ENCODE measurements at places on chromosomes 7 and 10.

- no peak for DNase-seq
Observed at GRCh38 chr7:137879357-137880158, 32.8 kb upstream of the DGKI start.

GRCh38 chr7:107865956-107866775, 24.8 kb upstream of the DLD start:
- DNase-seq = no peak

- DNase-seq = no peak
Observed at GRCh38 chr7:86469680-86470295, 173.9 kb upstream of the GRM3 start.

GRCh38 chr10:88131511-88132139, 268.2 kb downstream of the PTEN start:
- no peak for DNase-seq

DNA sequence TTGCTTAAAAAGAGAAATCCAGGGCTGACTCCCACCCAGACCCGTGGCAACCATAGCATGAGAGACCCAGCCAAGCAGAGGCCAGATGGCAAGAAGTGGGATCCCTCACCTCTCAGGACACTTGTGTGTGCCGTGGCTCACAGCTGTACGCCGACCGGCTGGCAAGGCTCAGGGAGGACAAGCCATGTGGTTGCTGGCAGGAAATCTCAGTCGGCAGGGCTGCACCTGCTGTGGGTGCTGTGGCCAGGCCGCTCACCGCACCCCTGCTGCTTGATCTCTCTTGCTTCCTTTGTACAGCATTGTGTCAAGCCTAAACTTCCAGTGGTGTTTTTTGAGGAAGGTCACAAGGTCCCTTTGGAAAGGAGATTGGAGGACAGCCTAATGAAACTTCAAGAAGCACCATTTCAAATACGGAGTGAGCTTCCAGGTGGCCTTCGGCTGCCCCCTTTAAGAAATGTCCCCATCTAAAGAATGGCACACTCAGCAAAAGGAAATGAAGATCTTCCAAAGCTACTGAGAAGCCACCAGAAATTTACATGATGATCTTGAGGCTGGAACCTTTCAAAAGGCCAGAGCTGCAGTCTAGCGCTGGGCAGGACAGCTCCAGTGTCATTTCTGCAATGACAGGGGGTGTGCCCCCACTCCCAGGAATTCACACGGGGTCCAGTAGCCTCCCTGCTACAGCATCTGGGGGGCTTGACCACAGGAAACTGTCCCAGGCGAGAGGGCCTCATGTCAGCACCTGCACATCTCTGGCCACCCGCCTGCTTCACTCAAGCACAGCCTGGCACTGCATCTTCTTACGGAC, 409.0 kb upstream of the MGMT start:
- no peak for DNase-seq

DNA sequence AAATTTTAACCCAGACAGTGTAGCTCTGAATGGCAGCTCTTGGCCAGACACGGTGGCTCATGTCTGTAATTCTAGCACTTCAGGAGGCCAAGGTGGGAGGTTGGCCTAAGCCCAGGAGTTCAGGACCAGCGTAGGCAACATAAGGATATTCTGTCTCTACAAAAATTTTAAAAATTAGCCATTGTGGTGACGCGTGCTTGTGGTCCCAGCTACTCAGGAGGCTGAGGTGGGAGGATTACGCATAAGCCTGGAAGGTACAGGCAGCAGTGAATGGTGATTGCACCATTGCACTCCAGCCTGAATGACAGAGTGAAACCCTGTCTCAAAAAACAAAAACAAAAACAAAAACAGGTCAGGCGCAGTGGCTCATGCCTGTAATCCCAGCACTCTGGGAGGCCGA, 50.0 kb downstream of the SUFU start:
- DNase-seq = no peak

DNA sequence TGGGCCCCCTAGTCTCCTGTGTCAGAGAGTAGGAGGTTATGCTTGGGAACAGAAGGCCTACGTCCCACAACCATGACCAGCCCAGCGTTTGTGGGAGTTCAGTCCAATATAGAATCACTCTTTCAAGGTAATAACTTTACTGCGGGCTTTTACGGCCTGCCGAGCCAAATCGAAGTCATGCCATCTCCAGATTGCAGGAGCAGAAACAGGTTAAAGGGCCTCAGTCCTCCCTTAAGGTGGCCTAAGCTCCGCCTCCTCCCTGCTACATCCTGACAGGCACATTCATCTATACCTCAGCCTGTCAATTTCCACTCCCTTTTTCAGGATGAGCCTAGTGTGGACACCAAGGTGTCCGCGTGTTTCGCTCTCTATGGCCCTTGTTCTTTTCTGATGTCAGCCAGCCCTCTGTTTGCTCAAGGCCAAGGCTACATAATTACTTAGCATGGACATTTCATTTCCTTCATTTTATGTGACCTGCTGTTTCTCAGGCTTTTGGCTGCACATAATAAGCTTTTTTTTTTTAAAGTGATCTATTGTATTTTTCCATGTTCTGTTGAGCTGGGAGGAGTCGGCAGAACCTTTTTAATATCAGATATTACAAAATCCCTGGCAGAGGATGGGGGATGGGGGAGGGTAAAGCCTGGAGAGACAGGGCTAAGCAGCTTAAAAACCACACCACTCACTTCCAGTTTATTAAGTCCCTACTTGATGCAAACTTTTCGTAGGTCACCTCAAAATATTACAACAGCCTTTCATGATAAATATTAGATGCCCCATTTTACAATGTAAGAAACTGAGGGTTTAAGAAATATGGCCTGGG, 84.6 kb downstream of the CACNB2 start:
- DNase-seq = no peak

- no peak for DNase-seq
Observed at GRCh38 chr10:86922553-86922961, 34.9 kb downstream of the MMRN2 start.

- DNase-seq = no peak
Observed at GRCh38 chr7:44276571-44277221, 48.7 kb downstream of the CAMK2B start.

DNA sequence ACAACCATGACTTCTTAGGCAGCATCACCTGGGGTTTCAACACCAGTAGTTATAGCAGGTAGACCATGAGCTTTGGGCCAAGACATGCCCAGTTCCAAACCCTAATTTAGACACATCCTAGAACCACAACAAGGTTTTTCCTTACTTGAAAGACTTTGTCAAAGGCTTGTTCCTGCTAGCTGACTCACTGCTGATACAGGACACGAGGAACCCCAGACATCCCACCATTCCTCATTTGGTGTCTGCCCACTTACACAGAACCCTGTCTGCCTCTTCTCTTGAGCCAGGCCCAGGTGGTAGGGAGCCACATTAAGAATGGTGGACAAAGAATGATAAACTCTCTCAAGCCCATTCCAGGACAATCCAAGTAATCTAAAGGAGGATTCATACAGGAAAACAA, 109.0 kb downstream of the CCDC71L start:
- DNase-seq = no peak

- DNase-seq = no peak
Observed at GRCh38 chr7:129804111-129804889, 148.5 kb downstream of the UBE2H start.

DNA sequence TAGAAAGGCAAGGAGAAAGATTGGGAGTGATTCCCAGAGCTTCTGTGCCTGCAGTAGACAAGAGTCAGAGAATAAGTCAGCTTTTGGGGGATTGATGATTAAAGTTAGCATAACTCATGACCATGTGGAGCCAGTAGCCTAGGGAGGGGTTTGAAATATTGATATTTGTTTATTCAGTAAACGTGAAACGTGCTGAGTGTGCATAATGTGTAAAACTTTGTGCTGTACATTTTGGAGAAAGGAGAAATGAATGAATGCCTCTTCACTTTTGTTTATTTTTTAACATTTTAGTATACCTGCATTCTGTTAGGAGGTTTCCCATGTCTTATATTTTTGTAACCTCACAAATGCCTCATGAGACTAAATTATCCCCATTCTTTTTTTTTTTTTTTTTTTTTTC, 272.3 kb downstream of the SORCS3 start:
- no peak for DNase-seq

- DNase-seq = no peak
Observed at GRCh38 chr7:135645296-135645904, 16.9 kb upstream of the STMP1 start.

DNA sequence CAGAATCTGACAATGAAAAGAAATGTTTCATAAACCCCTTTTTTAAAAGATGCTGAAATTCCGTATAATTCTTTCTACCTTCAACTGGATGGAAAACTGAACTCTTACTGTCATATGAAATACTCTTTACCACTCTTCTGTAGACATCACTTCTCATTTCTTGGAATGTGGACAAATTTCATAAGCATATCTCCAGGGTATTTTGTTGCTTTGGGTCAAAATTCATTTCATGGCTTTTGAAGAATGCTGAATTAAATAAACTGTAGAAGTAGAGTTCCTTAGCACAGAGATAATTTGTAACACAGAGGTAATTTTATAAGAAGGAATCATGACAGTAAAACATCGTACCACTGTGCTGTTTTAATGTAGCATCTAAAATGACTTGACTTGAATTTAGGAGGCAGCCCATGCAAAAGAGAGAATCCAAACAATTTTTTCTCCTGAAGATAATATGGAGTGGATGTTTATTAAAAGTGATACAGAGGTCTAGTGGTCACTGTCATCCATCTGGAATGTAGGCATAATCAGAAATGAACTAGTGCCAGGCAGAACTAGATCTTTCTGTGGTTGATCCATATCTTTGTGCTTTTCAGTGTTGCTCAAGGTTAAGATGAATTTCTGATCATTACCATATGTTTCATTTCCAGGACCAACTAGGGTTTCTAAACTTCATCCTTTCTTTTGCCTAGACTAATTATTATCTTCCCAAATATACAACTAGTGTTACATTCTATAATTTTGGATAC, 492.0 kb downstream of the KIF20B start:
- no peak for DNase-seq

- no peak for DNase-seq
Observed at GRCh38 chr10:28298951-28299350, 3.9 kb downstream of the MPP7 start.

GRCh38 chr10:102675666-102676533, 31.6 kb downstream of the TRIM8 start:
- DNase-seq = no peak

- DNase-seq = no peak
Observed at GRCh38 chr10:5534051-5534821, 9.5 kb downstream of the CALML3 start.

GRCh38 chr10:11165591-11166543, 148.2 kb downstream of the CELF2 start:
- no peak for DNase-seq

DNA sequence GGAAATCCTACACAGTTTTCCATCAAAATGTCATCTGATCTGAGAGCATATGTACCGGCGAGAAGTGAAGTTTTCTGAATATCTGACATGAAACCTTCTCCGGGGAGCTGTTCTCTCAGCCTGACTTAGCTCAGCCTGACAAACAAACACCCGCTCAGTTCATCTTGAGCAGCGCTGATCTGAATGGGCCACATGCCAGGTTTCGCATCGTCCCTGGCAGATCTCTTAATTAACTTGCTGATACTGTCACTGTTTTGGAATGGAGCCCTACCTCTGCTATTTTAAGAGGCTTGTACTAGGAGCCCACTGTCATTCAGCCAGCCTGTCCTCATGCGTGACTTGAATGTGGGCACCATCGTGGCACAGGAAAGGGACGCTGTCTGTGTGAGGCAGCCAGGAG, 109.2 kb downstream of the STRA8 start:
- no peak for DNase-seq

DNA sequence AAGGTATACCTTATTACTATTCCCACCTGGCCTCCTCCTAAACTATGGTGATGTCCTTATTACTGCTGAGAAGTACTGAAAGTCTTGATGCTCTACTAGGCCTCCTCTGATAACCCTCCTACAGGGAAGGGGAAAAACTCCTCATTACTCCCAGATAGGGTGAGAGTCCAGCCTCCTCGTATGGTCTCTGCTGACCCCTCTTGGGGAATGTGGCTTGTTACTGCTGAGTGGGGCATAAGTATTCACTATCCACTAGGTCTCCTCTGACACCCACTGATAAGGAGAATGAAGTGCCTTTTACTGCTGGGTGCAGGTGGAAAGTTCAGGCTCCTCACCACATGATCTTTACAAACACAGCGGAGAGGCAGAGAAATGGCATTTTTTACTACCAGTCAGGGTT, 222.9 kb downstream of the CHRM2 start:
- no peak for DNase-seq

DNA sequence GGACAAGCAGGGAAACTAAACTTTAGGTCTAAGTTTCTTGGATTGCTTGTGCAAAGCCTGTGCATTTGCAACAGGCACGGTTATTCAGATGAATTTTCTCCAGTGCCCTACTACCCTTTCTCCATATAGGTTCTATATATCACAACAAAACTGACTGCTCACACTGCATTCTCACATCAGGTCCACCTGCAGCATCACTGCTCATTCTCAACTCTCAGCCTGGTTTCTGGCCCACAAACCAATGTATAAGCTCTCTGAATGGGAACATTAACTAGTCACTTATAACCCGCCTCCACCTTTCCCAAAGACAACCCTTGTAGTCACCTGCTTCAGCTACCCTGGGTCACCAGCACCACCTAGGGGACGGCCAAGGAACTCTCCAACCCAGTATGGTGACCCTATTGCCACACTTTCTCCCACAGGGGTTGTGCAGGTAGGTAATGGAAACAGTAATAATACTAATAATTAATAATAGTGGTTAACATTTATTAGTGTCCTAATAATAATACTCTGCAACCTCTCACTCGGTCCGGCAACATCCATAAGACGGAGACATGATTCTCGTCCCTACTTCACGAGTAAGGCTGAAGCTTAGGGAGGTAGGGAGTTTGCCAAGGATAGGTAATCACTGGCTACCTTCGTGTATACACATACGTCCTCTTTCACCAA, 97.3 kb downstream of the CLEC2L start:
- DNase-seq = no peak

DNA sequence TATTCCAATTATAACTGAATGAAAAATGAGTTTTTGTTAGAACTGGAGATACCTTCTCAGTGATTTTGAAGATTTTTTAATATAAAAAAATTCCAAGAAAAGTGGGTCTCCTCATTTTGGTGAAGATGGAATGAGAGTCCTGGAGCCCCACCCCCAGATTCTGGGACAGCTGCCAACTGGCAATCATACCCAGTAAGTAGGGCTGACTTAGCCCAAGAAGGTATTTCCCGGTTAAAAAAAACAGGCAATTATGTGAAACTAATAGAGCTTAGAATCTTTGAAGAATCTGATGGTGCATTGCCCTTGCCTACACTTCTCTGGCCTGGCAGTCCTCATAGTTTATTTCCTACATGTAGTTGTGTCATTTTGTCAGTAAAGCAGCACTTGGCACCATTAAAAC, 52.8 kb upstream of the VWDE start:
- DNase-seq = no peak

DNA sequence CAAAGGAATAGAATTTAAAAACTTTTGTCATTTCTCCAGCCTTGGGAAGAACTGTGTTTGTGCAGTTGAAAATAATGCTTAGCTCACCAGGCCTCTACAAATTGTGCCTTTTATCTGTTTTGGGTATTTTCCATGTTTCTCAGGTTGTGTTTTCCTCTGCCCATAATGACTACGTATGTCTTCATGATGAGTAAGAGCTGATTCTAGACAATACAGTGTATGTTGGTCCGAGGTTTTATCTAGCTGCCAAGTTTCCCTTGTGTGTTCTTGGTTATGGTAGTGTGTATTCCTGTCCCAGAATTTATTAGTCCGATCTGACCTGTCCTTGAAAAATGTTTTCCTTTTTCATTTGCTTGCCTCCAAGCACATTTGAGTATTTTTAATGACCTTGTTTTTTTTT, 83.7 kb upstream of the GLCCI1 start:
- DNase-seq = no peak

GRCh38 chr7:47181746-47182361, 400.1 kb downstream of the TNS3 start:
- DNase-seq = no peak
